Caki2 (cell line): ENCODE measurements at places on chromosomes 12 and 14. TPM values are rescaled to one million over a fixed set of nuclear protein-coding genes. Genes with fewer than 3 reads are reported as not detected.

The INHBE gene
- not detected in 2 replicates for total RNA-seq

The ACOT4 gene
- not detected in 2 replicates for total RNA-seq

The GRIN2B gene
- 0.38 and 1.5 TPM in 2 replicates for total RNA-seq

The NRXN3 gene
- not detected in 2 replicates for total RNA-seq

- DNase-seq = no peak
Measured at GRCh38 chr14:104034976-104035699, 50.4 kb upstream of the ASPG start.

GRCh38 chr14:97945631-97946030 lies 1148.4 kb downstream of the VRK1 start:
- DNase-seq = no peak

DNA sequence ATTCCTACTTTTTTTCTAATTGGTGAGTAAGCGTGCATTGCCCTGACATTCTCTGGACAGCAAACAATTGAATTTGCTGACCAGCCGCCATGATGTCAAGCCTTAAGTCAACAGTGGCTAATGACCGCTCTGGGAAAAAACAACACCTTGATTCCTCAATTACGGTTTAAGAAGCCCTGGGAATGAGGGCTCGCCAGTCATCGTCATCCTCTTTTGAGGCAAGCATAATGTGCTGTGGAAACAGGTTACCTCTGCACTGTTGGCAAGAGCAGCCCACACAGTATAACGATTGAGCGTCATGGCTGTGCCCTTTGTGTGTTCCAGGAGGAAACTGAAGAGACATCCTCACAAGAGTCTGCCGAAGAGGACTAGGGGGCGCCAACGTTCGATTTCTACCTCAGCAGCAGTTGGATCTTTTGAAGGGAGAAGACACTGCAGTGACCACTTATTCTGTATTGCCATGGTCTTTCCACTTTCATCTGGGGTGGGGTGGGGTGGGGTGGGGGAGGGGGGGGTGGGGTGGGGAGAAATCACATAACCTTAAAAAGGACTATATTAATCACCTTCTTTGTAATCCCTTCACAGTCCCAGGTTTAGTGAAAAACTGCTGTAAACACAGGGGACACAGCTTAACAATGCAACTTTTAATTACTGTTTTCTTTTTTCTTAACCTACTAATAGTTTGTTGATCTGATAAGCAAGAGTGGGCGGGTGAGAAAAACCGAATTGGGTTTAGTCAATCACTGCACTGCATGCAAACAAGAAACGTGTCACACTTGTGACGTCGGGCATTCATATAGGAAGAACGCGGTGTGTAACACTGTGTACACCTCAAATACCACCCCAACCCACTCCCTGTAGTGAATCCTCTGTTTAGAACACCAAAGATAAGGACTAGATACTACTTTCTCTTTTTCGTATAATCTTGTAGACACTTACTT lies 138.9 kb downstream of the HMGA2 start:
- DNase-seq = peak; percentile 100

- no peak for DNase-seq
Measured at GRCh38 chr14:72590577-72590976, 303.3 kb downstream of the DPF3 start.

- DNase-seq = peak; percentile 40
Measured at GRCh38 chr12:92133171-92133570, 12.5 kb downstream of the BTG1 start.

DNA sequence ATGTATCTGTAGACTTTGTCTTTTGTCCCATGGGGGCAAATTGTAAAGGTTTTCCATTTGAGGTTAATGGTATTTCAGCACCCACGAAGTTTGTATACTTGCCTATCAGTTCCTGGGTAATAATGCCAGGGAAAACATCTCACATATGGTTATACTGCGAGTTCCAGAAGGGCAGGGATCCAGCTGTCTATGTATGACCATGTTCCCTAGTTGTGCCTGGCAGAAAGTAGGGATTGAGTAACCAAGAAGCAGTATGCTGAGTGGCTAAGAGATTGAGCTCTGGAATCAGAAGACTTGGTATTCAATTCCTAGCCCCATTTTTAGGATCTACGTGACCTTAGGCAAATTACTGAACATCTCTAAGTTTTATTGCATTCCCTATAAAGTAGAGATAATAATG lies 173.2 kb upstream of the PWP1 start:
- DNase-seq = no peak

DNA sequence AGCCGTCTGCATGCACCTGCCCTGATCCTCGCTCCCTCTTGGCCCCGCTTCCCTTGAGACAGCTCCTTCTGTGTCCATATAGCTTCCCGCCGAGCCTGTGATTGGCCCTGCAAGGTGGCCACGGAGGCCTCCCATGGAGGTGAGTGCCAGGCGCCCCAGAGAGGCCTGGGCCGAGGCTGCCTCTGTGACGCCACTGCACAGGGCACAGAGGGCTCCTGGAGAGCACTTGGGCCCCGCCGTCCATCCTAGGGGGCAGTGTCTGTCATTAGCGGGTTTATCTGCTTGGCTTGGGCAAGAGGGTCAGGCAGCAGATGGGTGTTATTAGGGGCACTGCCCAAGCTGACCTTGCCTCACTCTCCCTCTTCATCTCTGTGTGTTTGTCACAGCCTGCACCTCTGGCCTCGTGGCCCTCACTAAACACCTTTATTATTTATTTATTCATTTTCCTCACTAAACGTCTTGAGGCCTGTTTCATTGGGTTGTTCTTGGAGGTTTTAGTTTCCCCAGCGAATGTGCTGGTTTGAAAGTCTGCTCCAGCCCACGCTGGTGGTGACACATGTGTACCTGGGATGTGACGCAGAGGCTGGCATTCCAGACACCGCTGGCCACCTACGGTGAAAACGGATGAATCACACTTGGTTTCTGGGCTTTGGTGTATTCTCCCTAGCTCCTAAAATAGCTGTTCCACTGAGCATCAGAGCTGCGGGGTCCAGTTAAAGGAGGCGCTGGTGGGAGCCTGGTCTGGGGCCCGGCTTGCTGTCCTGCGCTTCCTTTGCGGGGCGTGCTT lies 5.9 kb downstream of the ZFYVE21 start:
- no peak for DNase-seq

- DNase-seq = no peak
Measured at GRCh38 chr14:86714153-86714552, 1184.2 kb downstream of the FLRT2 start.
